Sciatic nerve (tissue), 2 donors: ENCODE measurements at places on chromosomes 16 and 17. TPM values are rescaled to one million over a fixed set of nuclear protein-coding genes. Genes with fewer than 3 reads are reported as not detected.

Gene CCL16
- total RNA-seq: 1.1 TPM

Gene KRT32
- 0.67 TPM for total RNA-seq

Gene RSKR
- total RNA-seq: 14.4 TPM

GRCh38 chr16:49194537-49195236 lies 87.0 kb downstream of the CBLN1 start:
- no peak for DNase-seq

GRCh38 chr16:11175787-11176341 lies 80.1 kb downstream of the SOCS1 start:
- DNase-seq: no peak

- no peak for DNase-seq
Measured at GRCh38 chr16:73601911-73602310, 554.0 kb upstream of the ZFHX3 start.

- no peak for DNase-seq
Measured at GRCh38 chr17:61139219-61139618, 260.4 kb upstream of the TBX2 start.

GRCh38 chr16:48892893-48893292 lies 282.9 kb upstream of the N4BP1 start:
- DNase-seq: no peak
